ENCODE measurements at places on chromosomes 3 and 15.

DNA sequence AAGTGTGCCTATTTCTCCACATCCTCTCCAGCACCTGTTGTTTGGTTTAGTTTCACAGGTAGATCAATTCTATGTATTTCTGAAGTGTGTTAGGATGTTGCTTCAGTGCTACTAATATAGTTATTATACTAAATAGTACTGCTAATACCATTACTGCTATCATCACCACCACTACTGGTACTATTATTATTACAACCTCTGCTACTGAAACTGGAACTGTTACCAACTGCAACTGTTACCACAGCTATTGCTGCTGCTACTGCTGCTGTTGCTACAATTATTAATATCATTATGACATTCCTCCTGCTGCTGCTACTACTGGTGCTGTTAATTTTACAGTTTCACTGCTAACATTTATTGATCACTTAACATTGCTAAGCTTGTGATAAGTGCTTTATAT, 8.3 kb upstream of the LMOD3 start:
- DNase-seq: no peak

DNA sequence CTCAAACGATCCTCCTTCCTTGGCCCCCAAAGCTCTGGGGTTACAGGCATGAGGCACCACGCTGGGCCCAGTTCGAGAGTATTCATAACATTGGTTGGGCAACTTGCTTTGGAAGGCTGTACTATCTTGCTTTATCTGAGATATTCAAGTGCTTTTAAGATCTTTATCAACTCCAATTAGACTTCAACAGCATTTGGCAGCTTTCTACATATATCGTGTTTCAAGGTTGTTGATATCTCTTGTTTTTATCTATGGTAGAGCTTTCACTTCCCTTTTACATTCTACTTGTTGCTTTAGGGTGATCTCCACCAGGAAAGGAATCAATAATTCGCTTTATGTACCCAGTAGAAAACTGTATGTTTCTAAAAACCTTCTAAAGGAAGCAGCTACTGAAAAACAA, 395.3 kb downstream of the IL5RA start:
- no peak for DNase-seq

GRCh38 chr3:125067225-125067624, 11.4 kb upstream of the HEG1 start:
- DNase-seq: no peak

DNA sequence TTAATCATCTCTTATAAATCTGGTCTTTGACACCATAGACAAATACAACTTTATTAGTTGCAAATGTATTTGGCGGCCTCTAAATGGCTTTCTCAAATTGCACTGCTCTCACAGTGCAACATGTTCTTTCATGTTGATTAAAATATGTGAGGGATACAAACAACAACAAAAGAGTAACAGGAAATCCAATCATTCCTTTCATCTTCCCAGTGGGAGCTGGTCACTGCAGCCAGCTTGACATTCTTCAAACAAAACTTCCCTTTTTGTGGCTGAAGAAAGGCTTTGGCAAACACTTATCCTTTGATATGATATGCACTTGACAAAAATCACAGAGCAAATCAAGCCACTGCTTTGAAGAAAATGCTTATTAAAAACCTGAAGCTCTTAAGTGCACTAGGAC, 973.6 kb downstream of the EPHA3 start:
- no peak for DNase-seq

GRCh38 chr15:80967451-80967850, 22.2 kb downstream of the MESD start:
- no peak for DNase-seq

- no peak for DNase-seq
These were observed 239.9 kb downstream of the NFKBIZ start for GRCh38 chr3:102089239-102089638.

GRCh38 chr15:79811406-79812405, 85.1 kb downstream of the MTHFS start:
- no peak for DNase-seq

Data from amygdala (tissue), 56 donors.